Stimulated activated CD8-positive, alpha-beta memory T cell treated with anti-CD3 and anti-CD28 coated beads, Interleukin-4, amount 100 ng/mL, for 24 hours (primary cell): ENCODE measurements at places on chromosomes 5 and 9.

DNA sequence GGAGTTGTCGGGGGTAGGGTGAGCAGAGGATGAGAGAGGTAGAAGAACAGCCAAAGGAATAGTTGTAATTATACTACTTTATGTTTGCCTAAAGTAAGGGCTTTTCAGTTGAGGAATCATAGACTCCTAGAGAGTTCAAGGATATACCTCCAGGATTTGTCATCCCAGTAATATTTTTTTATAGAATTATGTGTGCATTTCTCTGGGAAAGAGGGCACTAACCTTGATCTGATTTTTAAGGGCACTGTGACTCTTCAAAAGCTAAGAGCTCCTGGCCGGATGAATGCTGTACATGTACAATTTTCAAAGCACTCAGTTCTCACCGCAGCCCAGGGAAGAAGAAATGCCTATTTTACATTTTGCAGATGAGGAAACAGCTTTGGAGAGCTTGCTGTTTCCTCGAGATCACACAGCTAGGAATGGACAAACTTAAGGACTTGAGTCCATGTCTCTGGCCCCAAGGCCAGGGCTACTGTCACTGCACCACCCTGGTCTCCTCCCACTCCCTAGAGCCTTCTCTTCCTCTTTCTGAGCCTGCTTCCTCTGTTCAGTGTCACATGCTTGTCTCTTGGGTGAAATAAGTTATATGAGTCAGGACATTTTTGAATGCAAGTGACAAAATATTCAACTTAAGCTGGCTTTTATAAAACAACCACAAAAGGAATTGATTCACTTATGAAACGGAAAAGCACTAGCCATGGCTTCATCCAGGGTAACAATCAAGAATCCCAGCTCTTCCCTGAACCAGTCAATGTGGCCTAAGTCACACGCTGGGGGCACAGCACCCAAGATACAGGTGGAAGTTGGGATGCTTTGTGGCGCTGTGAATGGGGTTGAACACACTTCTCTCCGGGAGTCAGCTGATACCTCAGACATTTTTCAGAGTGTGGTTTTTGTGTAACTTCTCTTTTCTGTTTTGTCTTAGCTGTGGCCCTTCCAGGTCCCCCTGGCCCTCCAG lies 45.7 kb upstream of the TGFBR1 start:
- no peak for DNase-seq

DNA sequence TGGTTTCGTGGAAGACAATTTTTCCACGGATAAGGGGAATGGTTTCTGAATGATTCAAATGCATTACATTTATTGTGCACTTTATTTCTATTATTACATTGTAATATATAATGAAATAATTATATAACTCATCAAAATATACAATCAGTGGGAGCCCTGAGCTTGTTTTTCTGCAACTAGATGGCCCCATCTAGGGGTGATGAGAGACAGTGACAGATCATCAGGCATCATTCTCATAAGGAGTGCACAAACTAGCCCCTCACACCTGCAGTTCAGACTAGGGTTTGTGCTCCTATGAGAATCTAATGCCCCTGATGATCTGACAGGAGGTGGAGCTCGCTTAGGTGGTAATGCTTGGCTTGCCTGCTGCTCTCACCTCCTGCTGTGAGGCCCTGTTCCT lies 6.4 kb downstream of the ISCA1 start:
- DNase-seq: no peak

DNA sequence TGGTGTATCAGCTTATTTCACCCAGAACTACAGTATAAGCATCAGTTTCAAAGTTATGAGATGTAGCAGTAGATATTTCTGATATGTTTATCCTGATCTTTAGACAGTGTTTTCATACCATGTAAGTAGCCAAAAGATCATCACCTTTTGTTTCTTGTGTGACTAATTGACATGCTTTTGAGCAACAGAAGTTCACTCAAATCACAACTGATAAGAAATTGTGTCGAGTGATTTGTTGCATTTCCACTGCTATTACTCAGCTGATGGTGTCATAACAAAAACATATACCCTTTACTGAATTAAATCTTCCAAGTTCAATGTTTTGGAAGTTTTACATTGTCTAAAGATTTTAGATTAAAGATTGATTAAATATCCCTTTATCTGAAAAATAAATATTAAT lies 324.5 kb downstream of the TUSC1 start:
- DNase-seq: no peak

- DNase-seq: no peak
Observed at GRCh38 chr9:85647571-85647970, 94.2 kb downstream of the AGTPBP1 start.
